Activated T-cell treated with anti-CD3 and anti-CD28 coated beads, Interleukin-2, amount 50 U/mL, for 72 hours (primary cell): ENCODE measurements at places on chromosomes 2 and 18. TPM values are rescaled to one million over a fixed set of nuclear protein-coding genes. Genes with fewer than 3 reads are reported as not detected.

ADCYAP1 gene
- total RNA-seq, result not detected

EVX2 gene
- not detected for total RNA-seq

UGT1A3 gene
- total RNA-seq, result not detected

SP100 gene
- total RNA-seq, result 217 TPM

PAPOLG gene
- 18.3 TPM for total RNA-seq

BMP10 gene
- total RNA-seq, result not detected

CYTIP gene
- 460 TPM for total RNA-seq

ELOA2 gene
- total RNA-seq, result not detected

GRCh38 chr18:49846718-49847470, 33.6 kb upstream of the ACAA2 start:
- DNase-seq, result no peak

GRCh38 chr18:74446631-74447403, 10.3 kb downstream of the DIPK1C start:
- no peak for DNase-seq

GRCh38 chr2:62938126-62938525, 112.5 kb upstream of the OTX1 start:
- DNase-seq, result no peak

GRCh38 chr2:176729706-176730569, 460.7 kb downstream of the MTX2 start:
- no peak for DNase-seq

DNA sequence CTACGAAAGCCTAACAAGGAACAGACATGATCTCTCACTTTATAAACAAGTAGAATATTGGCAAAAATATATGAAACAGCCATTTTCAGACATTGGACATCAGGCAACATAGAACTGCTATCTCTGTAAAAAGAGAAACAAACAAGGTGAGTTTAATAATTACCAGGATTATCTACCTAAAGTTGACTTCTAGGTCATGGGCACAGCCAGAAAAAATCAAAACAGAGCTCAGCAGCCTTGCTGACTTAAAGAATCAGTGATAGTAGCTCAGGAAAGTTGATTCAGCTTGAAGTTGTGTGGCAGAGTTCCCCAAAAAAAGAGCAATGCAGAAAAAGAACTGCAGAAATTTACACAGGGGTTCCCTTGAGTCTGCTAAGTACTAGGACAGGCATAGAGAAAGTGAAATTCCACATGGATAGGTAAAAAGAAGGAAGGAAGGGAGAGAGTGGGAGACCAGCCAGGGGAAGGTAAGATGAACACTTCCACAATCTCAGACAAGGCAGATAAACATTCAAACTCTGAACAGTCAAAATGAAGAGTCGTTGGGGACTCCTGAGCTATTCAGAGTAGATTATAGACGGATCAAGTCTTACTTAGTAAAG, 102.0 kb downstream of the EXOC6B start:
- no peak for DNase-seq

- DNase-seq, result no peak
Observed at GRCh38 chr2:25838152-25838756, 40.0 kb downstream of the ASXL2 start.

DNA sequence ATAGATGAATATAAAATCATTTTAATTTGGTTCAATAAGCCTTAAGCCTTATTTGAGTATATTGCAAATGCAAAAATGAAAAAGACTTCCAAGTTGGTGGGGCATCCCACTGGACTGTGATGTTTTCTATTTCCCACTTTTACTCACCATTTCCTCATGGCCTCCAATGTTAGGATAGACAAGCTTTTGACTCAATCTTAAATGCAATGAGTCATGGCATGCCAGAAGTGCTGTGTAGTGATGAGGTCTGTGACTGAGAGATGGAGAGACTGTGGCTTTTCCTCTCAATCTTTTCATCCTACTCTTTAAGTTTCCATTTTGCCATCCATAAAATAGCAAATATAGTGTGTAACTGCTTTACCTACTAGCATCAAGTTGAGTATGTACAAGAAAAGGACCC, 1401.2 kb upstream of the CELF4 start:
- DNase-seq, result no peak

DNA sequence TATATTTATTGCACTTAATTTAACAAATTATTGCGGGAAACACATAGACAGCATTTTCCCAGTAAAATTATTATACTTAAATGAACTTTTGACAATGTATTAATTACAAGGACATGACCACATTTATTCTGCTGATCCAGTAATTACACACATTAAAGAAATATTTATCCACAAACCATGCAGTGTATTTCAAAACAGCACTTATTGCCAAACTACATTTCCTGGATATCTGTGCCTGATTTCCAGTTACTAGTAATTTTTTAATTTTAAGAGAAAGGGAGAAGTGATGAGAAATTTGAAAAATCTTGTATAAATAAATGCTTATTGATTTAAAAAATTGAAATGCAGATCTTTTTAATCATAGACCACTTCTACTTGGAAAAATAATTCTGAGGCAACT, 1458.7 kb upstream of the ACVR2A start:
- DNase-seq, result no peak

GRCh38 chr2:28300485-28301341, 91.9 kb upstream of the FOSL2 start:
- no peak for DNase-seq

GRCh38 chr18:9743200-9744016, 35.3 kb downstream of the RAB31 start:
- DNase-seq, result peak; percentile 21

DNA sequence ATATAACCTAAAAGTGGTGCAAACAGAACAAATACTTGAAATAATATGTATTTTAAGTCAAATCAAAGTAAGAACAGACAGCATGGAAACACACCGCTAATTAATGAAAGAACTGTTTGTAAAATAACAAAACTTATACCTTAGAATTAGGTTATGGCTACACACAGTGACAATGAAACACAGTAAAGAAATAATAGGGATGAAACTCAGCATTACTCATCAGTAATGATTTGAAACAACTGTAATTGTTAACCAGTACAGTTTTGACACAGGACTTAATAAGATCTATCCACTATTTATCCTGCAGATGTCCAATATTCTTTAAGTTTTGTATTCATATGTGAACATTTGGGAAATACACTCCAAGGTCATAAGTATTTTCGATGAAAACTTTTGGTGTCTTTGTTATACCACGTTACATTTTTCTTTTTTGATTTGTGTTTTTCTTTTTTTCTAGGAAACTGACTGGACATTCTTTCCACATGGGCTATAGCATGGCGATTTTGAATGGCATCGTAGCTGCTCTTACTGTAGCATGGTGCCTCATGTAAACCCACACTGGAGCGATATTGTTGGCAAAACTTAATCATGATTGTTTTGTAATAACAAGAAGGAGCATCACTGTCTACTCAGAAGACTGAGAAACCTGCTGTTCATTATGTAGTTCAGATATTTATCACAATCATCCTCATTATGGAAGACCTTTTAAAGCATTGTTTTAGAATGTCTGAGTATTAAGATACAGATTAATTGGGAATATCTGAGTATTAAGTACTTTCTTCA, 41.1 kb downstream of the ARL6IP6 start:
- no peak for DNase-seq

DNA sequence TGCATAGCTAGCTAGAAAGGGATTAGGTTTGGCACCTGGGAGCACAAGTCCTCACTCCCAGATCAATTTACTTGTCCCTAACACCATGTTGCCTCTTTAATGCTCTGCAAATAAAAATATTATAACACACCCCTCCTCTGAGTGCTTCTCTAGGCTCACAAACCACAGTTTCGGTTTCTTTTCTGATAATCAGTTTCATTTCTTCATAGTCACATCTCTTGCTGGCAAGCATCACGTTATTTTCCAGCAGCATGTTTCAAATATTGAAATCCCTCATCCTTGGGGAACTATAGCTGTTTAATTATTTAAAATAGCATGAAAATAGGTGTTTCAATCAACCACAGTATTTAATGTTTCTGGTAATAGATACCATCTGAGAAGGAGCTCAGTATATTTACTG, 13.9 kb upstream of the SMCHD1 start:
- DNase-seq, result no peak

GRCh38 chr2:37794717-37795116, 123.3 kb upstream of the CDC42EP3 start:
- DNase-seq, result no peak

DNA sequence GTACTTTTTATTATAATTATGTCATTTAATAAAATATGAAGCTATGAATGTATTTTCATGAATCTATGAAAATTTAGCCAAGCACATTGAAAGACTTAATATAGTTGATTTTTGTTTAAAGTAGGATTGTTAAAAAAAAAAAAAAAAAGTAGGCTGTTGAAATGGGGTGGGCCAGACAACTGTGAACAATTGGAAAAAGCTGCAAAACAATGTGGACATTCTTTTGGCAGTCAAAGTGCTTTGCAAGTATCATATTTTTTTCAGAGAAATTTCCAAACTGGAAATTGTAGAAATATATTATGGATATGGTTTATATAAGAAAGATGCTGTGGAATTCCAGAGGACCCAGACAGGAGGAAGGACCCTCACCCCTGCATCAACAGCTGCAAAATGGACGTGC, 82.1 kb downstream of the ETAA1 start:
- no peak for DNase-seq

DNA sequence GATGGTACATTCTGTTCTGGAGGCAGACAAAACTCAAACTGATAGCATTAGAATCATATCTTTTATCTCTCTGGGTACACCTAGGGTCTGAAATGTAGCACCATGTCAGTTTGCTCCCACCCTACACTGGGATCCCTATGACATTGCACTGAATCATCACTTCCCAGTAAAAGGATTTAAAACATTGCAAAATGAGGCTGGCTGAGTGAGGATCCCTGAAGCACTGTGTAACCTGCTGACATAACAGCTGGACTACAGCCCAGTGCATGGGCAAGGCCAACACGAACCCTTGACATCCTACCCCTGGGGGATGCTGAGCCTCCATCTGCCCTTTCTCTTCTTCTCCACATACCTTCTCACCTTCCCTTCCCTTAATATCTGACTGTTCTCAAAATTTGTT, 253.2 kb downstream of the TTC32 start:
- DNase-seq, result no peak

GRCh38 chr2:147623328-147623727, 221.5 kb upstream of the ACVR2A start:
- DNase-seq, result peak; percentile 17

DNA sequence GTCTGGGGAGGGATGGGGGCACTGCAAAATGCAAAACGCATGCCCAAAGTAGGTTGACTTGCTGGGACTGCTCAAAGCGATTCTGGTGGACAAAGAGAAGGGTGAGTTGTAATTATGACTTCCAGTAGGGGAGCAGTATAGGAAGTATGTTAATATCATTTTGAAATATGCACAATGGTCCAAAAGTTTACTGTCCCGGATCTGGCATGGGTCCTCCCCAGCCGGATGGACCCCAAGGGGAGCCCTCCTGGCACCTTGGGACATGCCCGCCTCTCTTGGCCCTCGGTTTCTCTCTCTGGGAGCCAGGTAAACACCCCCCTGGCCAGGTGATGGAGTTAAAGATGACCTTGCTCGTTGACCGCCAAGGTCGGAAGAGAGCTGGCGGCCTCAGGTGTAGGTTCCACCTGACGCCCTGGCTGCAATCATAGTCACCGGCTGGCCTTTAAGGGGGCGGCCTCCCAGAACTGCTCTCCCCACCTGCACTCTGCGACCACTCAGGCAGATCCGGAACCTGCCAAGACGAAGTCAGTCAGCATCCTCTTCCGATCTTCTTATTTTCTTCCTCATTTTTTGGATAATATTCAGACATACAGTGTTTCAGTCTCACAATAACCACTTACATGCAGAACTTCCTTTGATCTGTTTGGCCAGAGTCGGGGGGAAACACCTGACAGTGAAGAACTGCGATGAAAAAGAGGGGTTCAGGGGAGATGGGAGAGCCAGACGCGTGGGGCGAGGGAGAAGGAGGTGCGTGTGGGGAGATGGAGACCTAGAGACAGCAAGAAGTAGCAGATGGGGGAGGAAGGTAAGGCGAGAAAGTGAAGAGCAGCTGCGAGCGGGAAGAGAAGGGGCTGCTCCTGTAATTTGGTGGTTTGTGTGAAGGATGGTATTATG, 148.3 kb downstream of the MEIS1 start:
- no peak for DNase-seq

DNA sequence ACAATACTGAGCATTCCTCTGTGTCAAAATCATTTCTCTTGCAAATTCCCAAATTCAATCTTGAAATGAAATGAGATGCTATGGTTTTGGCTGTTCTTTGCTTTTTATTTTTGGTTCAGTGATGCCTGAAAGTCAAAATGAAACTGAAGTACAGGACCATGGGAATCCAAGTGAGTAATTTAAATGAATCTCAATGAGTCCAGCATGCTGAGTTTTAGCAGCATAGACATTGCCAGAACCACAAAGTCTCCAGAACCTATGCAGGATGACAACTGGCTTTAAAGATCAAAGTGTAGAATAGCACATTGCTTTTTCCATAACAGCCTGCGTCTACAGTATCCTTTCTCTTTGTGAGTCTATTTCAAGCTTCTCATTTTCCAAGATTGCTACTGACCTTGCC, 1050.7 kb upstream of the PIK3C3 start:
- DNase-seq, result no peak

GRCh38 chr2:21812766-21813165, 689.0 kb downstream of the TDRD15 start:
- no peak for DNase-seq

GRCh38 chr18:44579028-44579702, 101.5 kb upstream of the SETBP1 start:
- no peak for DNase-seq

DNA sequence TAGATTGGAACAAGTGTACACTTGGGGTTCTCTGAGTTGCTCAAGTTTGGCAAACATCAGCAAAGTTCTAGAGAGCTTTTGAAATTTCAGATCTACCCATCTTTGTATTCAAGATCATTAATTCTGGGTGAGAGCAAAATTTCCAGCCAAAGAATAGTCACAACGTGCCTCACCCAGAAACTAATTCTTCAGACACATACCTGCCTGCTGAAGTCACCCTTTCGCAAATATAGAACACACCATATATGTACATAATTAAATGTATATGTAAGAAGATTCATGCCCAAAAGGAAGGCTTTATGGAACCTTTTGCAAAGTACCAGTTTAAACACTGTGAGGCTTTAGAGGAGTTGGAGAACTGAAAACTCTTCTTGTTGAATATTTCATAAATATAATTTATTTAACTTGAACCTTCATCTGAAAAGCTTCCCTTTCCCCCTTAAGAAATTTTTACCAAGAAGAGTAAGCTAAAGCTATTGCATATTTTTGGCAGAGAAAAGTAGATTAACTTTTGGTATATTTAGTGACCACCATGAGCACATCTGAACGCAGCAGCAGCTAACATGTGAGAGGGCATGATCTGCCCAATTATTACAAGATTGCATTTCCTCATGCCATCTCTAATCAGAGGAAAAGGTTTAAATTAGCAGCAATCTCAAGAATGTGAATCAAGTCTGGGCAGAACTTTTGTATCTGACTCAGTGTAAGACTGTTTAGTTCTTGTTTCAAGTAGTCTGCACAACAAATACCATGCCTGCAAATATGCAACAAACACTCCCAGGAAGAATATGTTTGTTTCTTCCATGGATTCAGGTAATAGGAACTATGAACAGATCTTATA, 8.2 kb downstream of the RND3 start:
- DNase-seq, result no peak

DNA sequence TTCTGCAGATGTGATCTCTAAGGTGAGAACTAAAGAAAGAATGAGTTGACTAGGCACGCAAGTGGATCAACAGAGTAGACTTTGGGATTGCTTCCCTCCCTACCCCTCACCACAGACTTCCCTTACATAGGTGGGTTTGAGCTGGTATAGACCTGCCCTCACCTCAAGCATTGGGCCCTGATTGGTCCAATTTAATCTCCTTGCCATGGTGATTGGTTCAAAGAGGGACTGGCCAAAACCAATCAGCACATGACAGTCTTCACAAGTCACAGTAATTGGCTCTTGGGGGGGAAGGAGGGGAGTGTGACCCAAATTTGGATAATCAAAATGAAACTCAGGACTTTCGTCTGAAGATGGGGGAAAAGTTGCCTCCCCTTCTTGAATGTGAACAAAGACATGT, 36.6 kb upstream of the LNPK start:
- DNase-seq, result no peak
